Muscle of leg (tissue), 16 donors: ENCODE measurements at places on chromosomes 4 and X.

DNA sequence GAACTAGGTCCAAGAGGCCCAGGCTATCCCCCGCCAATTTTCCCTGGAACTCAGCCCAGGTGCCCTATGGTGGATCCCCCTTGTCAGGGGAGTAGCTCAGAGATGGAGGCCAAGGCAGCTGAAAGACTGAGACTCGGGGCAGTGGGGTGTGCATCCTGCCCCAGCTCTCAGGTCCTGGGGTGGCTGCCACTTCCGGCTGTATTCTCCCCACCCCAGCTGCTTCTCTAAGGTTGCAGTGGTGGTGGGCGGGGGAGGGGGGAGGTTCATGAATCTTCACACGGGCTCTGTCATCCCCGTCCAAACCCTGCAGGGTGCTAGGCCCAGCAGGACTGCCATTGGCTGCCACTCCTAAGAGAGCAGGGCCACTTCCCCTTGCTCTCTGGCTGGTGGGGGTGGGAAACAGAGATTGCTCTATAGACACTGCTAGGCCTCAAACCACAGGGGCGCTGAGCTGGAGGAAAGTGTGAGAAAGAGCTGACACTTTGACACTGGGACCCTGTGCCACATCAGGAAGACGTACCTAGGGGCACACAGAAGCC is 1.5 kb downstream of the SASH3 start:
- DNase-seq, result peak; percentile 36

DNA sequence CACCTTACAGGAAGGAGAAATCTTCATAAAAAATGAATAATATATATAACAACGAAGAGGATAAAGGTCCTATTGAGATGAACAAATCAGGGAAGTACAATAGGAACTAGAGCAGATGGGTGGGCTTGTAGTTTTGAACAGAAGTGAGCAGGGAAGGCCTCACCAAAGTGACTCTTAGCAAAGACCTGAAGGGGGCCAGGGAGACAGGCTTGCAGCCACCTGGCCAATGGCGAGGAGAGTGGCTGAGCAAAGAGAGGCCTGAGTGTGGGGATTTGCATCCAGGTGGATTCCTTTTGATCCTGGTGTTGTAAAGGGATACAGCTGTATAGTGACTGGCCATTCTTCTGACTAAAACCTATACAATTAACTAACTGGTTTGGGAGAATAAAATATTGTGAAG is 354.1 kb downstream of the CAMK2D start:
- DNase-seq, result no peak

DNA sequence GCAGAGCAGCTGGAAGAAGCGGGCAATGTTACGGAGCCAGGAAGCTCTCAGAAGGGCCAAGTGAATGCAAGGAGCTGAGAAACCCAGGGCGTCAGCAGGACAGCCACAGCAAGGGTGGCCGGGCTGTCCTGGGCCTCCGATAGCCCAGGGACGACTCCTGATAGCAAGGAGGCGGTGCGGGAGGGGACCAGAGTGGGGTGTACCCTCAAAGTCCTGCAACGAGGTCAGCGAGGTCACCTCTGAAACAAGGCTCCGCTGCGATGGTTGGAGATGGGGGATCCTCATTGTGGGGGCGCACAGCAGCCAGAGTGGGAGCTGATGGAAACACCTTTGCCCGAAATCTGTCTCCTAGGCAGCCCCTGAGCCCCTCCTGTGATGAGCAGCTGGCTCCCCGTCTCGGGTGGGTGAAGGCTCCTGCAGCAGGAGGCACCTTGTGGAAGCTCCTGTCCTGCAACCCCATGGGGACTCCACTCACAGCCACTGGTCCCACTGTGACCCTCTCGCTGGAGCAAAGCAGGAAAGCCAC is 4.3 kb upstream of the CCNQ start:
- DNase-seq, result no peak

GRCh38 chr4:98510757-98511517 is 147.5 kb downstream of the TSPAN5 start:
- peak; percentile 96 for DNase-seq

DNA sequence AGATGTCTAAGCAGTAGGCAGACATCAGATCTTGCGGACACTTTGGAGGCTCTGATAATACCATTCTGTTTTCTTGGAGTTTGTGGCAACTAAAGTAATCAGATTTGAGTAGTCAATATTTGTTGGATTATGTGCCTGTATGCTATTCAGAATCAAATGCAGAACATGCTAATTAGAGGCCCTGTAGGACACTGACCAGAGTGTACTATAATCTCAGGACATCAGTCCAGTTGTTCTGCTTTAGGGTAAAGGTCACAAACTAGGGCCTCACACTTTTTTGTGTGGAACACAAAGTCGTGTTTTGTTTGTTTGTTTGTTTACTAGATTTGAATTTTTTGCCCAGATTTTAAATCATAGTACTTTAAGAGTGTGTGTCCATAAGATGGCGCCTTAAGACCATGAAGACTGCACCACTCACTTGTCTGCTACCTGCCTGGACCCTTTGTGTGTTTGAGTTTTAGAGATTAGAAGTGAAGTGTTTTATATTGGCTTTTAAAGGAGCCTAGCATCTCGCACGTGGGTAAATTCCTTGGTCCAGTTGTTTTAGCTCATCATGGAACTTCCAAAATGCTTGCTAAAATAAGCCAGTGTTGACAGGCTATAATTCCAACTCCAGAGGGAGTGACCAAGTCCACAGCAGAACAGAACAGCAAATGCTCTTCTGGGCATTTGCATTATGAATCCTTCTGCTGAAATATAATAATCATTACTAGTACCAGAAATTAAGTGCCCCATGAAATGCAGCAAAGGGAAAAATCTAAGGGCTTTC is 34.7 kb downstream of the IL13RA1 start:
- DNase-seq, result peak; percentile 62

DNA sequence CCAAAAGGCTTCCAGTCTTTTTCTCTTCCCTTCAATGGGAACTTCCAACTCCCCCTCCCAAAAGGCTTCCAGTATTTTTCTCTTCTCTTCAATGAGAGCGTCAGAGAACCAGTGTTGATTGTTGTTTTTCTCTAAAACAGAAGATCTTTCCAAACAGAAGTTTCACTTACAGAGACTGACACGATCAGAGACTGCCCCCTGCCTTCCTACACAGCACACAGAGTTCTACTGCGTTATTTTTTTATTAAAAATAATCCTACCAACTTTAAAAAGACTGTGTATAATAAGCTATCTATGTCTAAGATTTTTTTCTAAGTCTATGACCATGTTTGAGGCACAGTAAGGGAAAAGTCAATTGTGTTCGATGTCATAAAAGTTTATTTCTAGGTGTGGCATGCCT is 3.5 kb upstream of the HTR2C start:
- no peak for DNase-seq

GRCh38 chr4:158051401-158052235 is 121.2 kb downstream of the GASK1B start:
- DNase-seq, result no peak

- no peak for DNase-seq
Observed at GRCh38 chr4:6773106-6773505, 9.4 kb upstream of the KIAA0232 start.

- DNase-seq, result peak; percentile 14
Observed at GRCh38 chr4:10897076-10897475, 212.5 kb upstream of the CLNK start.

GRCh38 chrX:19630228-19630627 is 114.9 kb upstream of the MAP3K15 start:
- no peak for DNase-seq

DNA sequence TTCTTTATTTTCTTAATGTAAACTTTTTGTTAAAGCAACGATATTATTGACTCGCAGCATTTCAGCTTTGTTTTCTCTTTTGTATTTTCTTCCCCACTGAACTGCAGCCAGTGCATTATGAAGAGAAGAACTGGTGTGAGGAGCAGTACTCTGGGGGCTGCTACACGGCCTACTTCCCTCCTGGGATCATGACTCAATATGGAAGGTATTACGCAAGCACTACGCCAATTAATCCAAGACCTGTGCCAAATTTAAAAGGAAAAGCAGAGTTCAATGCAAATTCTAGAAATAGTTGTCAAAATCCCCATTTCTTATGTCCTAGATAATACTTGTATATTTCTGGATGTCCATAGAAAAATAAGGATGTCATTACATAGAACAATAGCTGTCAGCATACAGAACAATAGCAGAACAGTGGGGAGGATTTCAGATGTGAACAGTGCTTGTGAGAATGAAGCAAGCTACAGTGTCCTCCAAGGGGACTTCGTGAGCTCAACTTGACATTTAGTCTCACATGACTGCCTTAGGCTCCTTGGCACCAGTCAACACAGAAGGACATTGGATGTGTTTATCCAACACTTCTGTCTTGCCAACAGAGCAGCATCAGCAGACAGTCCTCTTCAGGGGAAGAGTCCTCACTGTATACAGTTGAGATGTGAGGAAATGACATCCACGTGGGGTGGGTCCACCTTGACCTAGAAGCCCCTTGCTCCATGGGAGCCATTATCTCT is 85.9 kb downstream of the MAOA start:
- DNase-seq, result peak; percentile 47

DNA sequence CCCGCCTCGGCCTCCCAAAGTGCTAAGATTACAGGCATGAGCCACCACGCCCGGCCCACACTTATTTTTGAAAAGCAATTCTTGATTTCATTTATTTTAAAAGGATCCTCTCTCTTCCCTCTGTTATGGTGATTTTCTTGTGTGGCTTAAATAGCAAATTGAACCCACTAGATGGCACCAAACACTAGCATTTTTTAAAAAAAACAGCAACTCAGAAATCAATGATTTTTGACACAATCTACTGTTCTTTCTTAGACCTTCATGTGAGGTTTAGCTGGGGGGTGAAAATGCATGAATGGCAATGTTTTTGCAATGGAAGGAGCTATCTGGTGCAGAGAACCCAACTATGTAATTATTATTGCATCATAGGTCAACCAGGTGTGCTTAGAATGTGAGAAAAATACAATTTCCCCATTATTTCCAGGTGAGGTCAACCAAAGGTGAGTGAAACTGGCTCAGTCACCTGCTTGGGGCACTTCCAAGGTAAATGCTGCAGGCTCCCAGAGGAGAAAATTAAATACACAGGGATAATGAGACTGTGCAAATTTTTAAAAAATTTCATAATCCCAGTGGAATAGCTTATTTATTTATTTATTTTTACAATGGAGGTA is 226.7 kb upstream of the PRKX start:
- DNase-seq, result peak; percentile 26

- peak; percentile 97 for DNase-seq
Observed at GRCh38 chrX:119189595-119189994, 46.5 kb upstream of the PGRMC1 start.

GRCh38 chrX:110089656-110090403 is 86.9 kb downstream of the TMEM164 start:
- DNase-seq, result peak; percentile 25

DNA sequence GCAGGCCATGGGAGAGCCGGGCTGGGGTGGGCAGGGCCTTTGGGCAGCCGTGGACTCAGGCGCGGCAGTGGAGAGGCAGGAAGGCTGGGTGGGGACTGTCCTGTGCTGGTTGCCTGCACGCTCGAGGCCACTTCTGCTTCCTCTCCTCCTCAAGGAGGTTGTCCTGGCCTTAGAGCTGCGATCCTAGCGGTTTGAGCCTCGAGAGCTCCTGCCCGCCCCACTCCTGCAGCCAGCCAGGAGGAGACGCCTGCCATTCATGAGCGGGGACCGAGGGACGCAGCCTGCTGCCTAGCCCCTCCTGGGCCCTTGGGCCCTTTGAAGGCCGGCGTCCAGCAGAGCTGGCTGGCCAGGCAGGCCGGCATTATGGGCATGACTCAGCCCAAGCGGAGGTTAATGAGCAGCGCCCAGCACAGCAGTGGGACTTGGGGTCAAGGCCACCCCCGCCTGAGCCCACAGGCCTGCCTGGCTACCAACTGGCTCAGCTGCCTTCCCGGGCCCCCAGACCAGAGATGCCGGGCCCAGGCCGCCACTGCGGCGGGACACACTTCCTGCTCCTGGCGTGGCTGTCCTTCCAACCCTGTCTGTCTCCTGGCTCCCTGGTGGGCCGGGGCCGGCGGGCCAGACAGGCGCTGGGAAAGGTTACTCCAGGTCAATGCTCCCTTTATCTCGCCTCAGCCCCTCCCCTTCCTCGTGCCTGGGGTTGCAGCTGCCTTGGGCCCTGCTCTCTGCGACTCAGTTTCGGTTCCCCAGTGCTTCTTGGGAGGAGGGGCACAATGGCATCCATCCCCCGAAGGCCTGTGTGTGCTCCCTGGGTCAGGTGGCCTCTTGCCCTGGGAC is 1.8 kb downstream of the ABCD1 start:
- DNase-seq, result peak; percentile 77
